NCI-H82 (cell line): ENCODE measurements at places on chromosomes 5 and 9.
A peak's percentile ranks its signal among the peaks of the same experiment; 100 is the strongest.

DNA sequence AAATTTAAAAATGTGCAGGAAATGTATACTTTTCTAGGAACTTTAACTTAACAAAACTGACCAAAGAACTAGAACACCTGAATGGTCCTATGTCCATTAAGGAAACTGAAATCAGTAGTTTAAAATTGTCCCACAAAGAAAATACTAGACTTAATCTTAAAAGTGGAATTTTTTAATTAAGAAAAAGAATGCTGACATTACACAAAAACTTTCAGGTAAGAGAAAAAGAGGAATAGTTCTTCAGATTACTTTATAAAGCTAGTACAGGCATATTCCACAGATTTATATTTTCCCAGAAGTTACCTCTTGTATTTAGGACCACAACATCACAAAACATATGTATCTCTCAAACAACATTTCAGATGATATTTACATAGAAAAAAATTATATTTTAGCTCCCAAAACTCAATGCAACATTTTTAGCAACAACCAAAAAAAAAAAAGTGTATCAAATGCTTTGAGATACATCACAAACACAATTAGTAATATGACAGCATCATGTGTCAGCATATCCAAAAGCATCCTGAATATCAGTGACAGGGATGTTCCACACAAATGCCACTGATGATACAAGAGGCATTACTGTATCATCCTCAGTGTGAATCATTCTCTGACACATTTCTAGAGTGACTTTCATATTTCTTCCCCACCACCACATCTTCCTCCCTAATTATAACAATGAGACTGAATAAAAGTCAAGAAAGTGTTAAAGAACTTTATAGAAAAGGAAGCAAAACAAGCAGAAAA is 264.0 kb downstream of the EPB41L4A start:
- no peak for DNase-seq

GRCh38 chr9:91714020-91714806 is 235.8 kb downstream of the ROR2 start:
- DNase-seq: peak; percentile 60

DNA sequence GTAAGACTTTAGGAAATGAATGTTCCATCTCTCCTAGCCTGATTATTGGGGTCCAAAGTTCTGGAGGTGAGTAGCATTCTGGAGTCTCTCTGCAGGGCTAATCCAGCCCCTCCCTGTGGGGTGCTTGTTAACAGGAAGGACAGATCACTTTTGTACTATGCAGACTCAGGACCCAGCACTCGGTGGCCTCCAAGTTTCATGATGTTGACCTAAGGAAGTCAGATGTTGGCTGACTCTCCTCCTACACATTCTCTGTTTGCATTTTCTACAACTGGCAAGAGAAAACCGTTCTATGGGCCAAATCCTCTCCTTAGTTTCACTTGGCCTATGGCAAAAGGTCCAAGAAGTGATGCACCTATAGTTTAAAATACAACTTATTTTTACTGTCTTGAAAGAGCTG is 5.5 kb upstream of the PDE8B start:
- DNase-seq: no peak

- no peak for DNase-seq
Measured at GRCh38 chr5:57850109-57850508, 367.5 kb upstream of the ACTBL2 start.

DNA sequence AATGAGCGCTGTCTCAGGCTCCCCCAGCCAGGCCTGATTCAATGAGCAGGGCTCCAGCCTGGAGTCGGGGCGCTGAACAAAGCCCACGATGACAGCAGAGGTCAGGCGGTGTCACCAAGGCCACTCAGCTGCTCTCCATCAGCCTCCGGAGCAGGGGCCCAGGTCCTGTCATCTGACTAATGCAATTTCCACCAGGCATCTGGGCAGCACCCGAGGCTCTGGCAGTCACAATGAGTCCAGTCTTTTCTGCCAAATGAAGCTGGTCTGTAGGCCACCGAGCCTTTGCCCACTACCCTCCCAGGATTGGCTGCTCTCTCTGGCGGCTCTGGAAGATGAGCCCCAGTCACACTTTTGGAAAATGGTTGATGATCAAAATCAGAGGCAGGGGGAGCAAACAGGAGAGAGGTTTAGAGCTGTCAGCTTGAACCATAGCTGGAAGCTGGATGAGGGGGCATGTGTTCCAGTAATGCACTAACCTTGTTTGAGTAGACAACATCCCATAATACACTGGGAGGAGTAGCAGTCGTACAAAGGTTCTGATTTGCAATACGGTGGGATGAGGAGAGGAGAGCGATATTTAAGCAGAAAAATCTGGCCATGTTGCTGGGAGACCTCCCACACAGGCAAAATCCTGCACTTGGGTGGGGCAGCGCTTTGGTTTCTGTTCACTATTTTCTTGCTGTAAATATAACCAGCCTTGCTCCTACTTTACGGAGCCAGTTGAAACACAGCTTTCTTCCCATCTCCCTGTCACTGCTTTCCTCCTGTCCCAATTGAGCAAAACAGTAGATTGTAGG is 306.4 kb upstream of the PANK3 start:
- DNase-seq: peak; percentile 38

DNA sequence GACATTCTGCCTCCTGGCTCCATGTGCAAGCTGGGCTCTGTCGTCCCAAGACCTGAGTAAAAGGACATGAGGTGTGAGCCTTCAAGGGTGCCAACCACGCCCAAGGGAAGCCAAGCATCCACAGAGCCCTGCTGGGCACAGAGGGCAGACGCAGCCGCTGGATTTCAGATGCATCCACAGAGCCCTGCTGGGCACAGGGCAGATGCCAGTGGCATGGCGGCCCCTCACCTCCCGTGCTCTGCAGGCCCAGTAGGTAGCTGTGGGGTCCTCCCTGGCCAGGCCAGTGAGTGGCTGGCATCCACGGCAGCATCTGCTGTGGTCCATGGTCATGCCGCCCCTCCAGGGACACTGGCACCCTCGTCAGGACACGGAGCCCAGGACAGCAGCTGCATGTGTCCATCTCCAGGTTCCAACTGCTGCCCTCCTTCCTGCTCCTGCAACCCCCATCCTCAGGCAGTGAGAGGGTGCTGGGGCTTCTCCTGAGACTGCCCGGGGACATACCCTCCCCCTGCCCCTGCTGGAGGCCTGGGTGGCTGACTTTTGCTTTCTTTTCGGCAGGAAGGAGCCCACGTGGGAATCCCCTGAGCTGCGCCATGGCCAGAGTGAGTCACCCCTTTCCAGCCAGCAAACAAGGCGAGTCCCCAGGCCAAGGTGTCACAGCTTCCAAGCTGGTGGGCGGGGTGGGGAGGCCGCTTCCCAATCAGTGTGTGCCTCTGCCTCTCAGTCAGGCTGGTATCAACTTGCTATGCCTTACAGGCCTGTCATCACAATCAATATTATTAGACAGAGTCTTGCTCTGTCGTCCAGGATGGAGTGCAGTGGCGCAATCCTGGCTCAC is 4.0 kb upstream of the TRAF2 start:
- no peak for DNase-seq

- DNase-seq: no peak
Measured at GRCh38 chr9:18947892-18948339, 85.1 kb downstream of the SAXO1 start.

- no peak for DNase-seq
Measured at GRCh38 chr9:106980551-106981101, 117.7 kb downstream of the ZNF462 start.

DNA sequence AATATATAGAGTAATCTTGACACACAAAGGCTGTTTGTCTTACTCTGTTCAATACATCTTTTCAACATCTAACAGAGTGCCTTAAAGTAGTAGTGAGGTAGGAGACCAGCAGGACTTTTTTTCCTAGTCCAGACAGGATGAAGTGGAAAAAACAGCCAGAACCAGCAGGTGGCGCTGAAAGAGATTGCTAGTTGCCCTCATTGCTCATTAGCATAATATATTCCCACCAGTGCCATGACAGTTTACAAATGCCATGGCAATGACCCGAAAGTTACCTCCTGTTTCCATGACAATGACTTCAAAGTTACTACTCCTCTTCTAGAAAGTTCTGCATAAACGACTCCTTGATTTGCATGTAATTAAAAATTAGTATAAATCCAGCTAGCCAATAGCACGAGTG is 387.4 kb downstream of the ACTL7B start:
- peak; percentile 78 for DNase-seq

DNA sequence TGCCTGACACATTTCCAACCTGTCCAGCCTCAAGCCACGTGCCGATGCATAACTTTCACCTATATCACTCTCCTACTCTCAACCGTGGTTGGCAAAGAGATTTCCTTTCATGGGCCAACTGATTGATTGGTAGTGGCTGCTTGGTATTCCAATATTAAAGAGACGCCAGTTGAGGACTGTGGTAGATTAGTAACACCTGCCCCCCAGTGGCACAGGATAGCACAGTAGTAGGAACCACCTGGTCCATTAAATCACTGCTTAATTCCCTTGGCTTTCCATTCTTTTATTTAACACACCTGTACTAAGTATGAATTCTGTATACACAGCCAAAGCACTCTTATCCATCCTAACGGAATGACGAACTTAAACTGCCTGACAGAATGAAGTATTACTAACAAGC is 19.1 kb upstream of the FOXB2 start:
- DNase-seq: peak; percentile 6

GRCh38 chr5:169027501-169028061 is 273.4 kb downstream of the SLIT3 start:
- DNase-seq: peak; percentile 96

DNA sequence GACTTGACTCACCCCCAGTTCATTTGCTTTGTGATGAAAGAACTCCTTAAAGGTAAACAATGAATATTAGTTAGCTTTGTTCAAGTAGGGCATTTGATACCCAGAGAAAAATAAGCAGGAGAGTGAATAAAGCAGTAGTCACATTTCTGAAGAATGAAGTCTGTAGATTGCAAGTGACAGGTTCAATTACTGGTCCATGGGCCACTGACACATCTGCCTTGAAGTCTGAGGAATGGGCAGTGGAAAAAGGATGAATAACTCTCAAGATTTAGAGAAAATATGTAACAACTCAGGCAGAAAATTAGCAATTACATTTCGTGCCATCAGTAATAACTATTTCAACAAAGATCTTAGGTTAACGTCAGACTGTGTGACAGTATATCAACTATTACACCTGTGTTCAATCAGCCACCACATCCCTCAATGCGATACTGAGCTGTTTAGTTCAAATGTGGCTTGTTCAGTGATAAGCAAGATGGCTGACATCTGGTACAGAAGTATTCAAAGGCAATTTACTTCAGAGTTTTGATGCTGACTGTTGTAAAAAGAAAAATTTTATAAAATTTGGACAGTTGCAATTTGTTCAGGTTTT is 1890.7 kb upstream of the NUDT12 start:
- DNase-seq: no peak

DNA sequence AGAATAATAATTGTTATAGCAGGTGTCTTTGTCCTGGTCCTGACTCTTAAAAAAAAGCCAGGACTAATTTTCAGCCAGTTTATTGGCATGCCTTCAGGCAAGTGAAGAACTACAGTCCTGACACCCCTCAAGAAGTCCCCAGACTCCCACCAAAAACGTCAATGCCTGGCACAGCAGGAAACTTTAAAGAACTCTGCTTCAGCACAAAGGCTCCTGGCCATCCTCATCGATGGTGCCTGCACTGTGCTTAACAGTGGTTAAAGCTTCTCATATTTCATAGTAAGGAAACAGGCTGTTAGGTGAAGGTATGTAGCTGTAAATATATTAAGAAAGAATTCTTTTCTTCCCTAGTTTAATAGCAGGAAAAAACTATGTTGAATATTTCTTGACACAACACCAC is 280.1 kb upstream of the PUM3 start:
- DNase-seq: no peak

DNA sequence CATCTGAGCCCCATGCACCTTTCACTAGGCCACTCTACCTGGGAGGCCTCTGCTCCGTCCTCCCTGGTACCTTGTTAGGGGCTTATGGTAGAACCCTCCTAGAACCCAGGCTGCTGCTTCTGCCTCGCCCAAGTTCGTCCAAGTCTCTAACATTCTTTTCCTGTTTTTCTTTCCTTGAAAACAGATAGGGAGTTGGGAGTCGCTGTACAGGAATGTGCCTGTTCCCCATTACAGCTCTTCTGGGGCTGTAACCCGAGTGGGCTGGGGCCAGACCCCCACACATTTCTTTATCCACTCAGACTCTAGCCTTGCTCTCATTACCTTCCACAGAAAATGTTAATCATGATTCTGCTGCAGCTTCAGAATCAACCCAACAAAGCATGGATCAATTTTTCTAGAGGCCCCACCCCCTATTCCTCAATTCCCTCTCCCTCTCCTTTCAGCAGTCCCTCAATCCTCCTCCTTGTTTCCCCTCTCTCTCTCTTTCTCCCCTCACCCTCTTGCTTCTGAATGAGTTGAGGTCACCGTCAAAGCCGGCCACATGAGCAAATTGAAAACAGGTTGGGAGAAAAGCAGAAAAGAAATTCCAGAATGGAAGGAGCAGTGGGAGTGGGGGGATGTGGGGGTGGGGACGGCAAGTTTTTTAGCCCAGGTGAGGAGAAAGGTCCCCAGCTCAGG is 193.8 kb upstream of the TRIM32 start:
- DNase-seq: no peak

GRCh38 chr9:122322553-122322952 is 48.3 kb upstream of the PTGS1 start:
- DNase-seq: no peak

DNA sequence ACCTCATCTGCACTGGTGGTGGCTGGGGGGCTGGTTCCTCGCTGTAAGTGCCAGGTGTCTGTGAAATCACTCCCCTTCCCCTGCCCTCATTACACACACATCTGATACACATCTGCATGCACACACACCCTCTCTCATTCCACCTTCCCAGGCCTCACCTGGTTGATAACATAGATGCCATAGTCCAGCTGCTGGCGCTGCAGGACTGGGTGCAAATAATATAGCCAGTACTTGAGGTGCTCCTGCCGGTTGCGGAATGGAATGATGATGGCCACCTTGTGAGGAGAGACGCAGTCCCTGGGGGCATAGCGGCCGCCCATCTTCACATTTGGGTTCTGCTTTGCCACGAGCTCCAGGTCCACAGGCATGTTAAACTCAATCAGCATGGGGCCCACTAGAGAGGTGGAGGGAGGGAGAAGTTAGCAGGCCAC is 32.1 kb downstream of the B4GALT1 start:
- DNase-seq: no peak

DNA sequence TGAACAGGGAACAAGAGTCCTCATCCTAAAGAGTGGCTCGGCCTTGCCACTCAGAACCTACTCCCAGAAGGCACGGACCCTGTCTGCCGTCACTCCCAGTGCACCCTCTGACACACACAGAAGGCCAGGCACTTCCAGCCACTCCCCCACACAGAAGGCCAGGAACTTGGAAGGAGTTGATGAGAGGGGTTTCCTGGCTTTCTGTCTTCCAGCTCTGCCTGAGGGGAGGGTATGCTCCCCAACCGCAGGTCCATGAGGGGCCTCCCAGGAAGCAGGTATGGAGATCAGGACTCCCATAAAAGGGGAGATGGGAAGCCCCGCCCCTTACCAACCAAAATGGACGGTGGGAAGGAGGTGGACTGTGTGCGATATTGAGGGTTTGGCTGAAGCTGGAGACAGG is 247.6 kb upstream of the IRX4 start:
- no peak for DNase-seq

DNA sequence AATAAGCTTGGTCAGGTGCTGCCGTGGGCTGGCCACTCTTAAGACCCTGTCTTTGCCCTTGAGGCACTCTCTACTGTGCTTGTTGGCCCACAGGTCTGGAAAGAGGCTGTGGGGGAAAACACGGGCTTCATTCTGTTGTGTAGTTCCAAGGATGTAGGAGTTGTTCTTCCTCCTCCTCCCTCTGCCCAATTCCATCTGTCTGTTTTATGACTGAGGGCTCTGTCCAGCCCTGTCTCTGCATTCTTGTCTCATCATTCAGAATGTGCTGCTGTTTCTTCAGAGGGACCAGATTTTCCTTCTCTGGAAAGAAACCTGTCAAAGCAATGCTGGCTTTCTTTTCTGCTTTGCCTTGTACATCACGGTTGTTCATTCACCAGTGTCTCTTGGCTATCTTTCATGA is 84.1 kb downstream of the MAP1B start:
- DNase-seq: no peak

- peak; percentile 1 for DNase-seq
Measured at GRCh38 chr9:84677080-84677479, 7.6 kb downstream of the NTRK2 start.
